ENCODE measurements at places on chromosomes 4 and X.

DNA sequence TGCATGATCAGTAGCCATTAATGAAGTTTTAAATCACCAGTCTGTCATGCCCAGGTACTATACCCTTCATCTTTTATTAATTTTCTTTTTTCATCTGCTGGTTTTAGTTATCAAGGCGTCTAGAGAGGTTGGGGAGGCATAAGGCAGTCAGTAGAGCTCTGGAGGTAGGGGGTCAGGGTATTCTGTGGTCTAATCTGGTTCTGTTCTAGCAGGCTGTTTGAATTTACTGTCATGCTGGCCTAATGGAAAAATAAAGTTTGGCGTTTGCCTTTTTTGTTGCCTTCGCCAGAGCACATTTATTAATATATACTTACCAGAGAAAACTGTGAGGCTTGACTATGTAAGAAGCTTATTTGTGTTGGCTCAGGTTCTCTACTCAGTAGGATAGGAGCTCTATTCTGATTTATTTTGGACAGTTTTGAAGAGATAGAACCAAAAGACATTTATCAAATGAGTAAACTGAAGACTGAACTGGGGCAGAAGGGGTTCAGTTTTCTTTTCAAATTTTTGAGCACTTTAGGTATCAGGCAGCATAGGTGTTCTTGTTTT, 46.9 kb downstream of the TMEM131L start:
- DNase-seq, result no peak

DNA sequence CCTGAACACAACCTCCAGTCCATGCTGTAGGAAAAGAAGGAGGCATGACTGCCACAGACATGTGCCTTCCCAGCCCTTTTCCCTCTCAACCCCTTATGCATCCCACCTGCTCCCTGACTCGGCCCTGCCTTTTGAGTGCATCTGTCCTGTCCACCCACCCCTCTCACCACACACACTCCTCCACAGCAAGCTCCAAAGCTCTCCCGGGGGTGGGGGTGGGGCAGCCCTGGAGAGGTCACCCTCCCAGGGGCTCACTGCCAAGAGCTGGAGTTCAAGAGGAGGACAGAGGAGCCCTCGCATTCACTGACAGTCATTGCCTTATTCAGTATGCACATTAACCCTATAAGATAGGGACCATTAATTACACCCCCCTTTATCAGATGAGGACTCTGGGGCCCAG, 46.6 kb upstream of the MAMLD1 start:
- DNase-seq, result no peak

DNA sequence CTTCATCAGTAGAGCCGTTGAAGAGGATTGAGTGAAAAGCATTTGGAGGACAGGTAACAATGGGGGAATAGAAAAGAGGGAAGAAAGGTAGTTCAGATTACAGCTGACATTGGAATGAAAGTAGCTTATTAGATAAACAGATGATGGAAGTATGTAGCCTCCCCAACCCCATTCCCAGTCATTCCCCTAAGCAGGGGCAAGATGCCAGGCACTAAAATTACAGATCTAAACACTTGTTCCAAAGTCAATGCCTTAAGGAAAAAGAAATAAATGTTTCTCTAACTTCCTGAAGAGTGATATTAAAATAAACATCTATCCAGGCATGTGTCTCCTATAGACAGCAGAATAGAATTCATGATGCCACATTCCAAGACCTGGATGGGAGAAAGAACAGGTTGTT, 350.8 kb downstream of the PDGFC start:
- no peak for DNase-seq

- DNase-seq, result no peak
Observed at GRCh38 chr4:83272900-83273299, 11.7 kb downstream of the COQ2 start.

DNA sequence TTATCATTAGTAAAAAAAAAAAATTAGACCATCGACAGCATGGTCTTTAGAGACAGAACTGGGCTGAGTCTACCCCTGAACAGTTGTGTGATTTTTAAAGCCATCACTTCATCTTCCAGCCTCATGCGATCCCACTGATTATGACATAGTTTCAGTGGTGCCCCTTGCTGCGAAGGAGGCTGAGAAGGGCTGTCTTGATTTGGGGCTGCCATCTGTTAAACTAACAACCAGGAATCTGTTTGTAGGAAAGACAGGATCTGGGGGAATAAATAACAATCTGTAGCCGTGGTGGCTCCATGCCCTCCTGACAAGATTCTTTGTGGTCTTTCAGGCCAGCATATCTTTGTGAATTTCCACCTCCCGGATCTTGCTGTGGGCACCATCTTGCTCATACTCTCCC, 17.1 kb downstream of the SLC34A2 start:
- DNase-seq, result no peak

DNA sequence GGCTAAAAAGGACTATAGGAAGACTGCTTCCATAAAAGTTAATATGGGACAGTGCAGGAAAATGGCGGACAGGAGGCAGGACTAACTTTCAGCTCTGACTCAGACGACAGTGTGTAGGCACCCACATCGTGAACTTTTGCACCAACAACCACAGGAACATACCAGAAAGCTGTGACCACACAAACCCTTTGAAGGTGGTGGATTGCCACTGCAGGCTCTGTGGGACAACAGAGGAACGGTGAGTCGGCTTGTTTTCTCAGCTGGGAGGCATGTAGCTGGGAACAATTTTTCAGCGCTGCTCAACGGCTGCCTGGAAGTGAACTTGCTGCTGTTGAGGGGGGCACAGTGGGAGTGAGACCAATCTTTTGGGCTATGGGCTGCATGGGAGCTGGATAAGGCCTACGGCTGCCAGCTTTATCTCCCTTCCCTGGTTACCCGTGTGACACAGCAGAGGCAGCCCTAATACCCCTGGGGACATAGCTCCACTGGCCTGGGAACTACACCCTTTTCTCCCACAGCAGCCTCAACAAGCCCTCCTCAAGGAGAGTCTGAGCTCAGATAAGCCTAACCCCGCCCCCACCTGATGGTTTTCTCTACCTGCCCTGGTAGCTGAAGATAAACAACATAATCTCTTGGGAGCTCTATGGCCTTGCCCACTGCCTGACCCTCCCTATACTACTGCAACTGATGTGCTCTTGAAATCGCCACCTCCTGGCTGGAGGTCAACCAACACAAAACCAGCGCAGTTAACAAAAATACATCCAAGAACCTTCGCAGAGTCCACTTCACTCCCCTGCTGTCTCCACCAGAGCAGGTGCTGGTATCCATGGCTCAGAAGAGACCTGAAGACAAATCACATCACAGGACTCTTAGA, 1537.0 kb downstream of the C4orf33 start:
- no peak for DNase-seq

DNA sequence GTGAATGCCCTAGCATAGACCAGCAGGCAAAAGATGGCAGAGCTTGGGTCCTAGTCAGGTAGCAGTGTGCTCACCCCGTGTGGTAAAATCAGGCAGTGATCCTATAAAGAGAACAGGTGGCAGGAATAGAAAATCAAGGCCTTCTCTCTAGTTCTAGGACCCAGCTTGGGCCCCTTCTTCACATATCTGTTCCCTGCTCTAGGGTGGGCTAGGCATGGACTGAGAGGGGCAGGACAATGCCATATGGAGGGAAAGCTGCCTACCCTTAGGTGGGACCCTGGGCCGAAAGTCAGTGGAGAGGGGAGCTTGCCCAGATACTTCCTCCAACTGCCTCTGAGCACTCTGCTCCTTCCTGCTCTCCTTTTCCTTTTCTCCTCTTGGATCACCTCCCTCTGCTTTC, 117.4 kb upstream of the NALF2 start:
- no peak for DNase-seq

DNA sequence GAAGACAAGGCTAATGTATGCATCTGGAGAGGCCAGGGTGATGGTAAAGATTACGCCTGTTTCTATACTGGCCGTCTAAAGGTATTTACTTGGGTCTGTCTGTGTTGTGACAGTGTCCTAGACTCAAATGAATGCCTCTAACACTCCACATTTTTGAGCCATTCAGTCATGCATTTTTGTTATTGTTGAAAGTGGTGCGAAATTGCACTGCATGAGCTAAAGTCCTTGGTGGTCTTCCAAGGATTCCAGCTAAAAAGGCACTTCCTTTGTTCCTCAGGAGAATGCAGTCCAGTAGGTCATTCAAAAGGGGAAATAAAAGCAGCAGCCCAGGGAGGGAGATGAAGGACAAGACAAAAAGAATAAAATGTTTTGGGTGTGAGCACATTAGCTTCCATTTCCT, 3.0 kb downstream of the GPC4 start:
- no peak for DNase-seq

DNA sequence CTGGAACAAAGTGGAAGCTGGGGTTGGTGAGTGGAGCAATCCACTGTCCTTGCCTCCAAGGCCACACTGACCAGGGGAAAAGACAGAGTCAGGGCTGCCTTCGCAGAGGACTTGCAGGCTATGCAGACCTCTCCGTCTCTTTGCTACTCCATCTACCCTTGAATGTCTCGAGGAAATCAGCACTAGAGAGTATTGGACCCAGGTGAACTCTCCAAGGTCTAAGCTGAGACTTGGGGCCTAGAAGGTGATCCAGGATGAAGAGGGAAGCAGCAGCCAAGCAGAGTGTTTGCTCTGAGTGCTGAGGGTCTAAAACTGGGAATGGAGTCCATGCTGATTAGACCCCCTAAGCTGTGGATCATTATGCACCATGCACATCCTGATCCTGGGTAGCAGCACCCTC, 54.5 kb downstream of the ANXA3 start:
- no peak for DNase-seq

DNA sequence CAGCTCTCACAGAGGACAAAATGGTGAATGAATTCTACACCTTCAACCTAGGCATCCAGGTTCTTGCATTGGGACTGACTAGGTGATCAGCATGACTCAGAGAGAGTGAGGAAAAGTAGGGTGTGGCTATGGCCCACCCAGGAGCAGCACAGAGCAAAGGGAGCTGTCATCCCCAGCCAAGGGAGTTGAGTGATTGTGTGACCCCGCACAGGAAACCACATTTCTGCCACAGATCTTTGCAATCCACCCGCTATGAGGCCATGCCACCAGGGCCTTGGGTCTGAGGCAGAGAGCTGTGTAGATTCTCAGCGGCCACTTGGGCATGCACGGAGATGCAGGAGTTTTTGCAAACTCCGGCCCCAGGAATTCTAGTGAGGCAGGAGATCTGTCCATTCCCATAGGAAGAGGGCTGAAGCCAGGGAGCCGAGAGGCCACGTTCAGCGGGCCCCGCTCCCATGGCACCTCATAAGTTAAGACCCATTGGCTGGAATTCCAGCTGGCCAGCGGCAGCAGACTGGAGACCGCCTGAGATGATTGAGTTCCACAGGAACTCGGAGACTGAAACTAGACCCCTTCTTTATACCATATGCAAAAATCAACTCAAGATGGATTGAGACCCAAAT, 75.9 kb downstream of the NAA11 start:
- no peak for DNase-seq

GRCh38 chr4:53498706-53499105, 92.6 kb downstream of the LNX1 start:
- DNase-seq, result no peak

- DNase-seq, result no peak
Observed at GRCh38 chr4:113080050-113080449, 30.6 kb downstream of the ANK2 start.

DNA sequence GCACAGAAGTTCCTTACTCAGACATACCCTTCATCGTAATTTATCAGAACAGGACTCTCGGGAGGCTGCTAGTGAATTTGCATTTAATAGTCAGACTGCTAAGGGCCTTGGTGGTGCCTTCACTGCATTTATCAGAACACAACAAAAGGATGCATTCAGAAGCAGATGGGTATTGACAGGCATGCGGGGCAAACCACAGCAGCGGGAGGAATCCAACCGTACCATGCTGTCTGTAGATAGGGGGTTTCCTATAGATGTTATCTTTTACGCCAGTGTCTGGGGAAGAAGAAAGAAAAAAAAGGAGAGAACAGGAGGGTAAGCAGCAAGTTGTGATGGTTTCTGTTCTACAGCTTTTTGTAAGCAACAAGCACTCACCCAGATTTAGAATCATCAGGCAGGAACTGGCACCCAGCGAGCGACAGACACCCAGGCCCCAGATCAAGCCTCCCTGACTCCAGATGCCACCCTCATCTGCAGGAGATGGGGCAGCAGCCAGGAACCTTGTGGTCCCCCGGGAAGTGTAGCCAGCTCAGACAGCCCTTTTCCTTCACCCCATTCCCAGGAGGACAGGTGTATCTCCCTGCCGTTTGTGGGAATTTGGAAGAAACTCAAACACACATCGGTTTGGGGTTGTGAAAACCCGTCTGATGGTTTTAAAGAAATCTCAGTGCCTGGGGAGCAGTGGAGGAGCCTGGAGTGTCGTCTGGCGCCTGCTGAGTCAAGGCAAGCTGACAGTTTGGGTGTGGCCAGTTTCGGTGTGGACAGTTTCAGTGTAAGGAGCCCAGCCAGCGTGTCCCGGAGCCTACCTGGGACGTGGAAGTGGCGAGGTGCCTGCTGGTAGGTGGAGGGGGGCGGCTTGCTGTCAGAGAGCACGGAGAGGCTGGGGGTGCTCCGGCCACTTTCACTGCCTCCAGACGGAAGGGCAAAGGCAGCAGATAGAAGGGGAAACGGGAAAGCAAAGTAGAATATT, 80.0 kb upstream of the AFAP1 start:
- DNase-seq, result no peak

DNA sequence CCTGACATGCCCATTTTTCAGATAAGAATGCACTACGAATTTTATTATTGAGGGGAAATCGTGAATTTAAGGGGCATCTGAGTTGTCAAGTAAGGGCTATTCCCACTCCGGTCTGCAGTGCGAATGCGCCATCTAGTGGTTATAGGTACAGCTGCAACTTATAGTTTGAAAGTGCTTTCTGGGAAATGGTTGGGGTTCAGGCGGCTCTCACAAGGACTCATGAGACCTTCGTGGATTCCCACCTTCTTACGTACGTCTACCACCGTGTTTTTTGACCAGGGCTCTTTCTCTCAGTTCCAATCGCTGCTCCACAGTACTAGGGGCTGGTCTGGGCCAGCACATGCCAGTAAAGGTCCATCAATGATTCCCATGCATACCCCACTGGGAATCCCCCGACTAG, 12.3 kb downstream of the MSL3 start:
- DNase-seq, result no peak

- no peak for DNase-seq
Observed at GRCh38 chrX:153974726-153975286, 2.3 kb downstream of the TMEM187 start.

GRCh38 chr4:112944006-112944405, 105.4 kb upstream of the ANK2 start:
- DNase-seq, result no peak

- DNase-seq, result no peak
Observed at GRCh38 chr4:74823194-74823593, 28.9 kb upstream of the BTC start.

GRCh38 chr4:148808416-148808815, 366.2 kb upstream of the NR3C2 start:
- DNase-seq, result no peak

- no peak for DNase-seq
Observed at GRCh38 chr4:86159216-86159615, 200.6 kb downstream of the MAPK10 start.
